Memory B cell (primary cell): ENCODE measurements at places on chromosomes 4 and X.

- DNase-seq = no peak
Measured at GRCh38 chr4:24557026-24558025, 27.0 kb downstream of the DHX15 start.

- no peak for DNase-seq
Measured at GRCh38 chr4:24262616-24263015, 321.7 kb downstream of the DHX15 start.

GRCh38 chr4:101693842-101694398 is 96.6 kb upstream of the BANK1 start:
- DNase-seq = no peak

- no peak for DNase-seq
Measured at GRCh38 chrX:3345281-3346191, 916 bp downstream of the MXRA5 start.

DNA sequence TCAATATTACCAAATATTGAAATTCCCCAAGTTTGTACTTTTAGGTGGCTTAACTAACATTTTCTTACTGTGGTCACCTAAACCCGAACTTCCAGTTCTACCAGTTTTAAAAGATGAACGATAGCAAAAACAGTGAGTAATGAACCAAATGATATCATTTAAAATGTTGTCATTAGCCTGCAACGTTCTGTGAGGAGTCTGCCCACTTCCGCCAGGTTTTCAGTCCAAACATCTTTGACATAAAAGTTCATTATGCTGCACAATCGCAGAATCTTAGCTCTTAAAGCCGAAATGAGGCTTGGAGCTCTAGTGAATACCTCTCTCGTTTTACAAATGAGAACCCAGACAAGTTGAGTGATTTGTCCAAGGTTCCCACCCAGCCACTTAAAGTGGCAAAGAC is 762 bp downstream of the PIGA start:
- DNase-seq = no peak

GRCh38 chr4:94960708-94961107 is 203.0 kb downstream of the BMPR1B start:
- no peak for DNase-seq

DNA sequence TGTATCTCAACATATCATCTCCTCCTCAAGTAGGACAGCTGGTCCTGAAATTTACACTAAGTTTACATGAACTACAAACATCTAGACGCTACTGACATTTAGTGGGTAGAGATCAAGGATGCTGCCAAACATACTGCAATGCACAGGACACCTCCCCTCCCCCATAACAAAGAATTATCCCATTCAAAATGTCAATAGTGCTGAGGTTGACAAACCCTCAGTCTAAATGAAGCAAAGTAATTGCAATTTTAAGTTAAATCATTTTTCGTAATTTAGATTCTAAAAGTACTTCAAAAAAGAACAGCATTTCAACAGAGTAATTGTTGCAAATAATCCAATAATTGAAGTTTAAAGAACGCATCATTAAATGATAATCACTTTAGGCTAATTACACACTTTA is 1.2 kb downstream of the PRMT9 start:
- no peak for DNase-seq

DNA sequence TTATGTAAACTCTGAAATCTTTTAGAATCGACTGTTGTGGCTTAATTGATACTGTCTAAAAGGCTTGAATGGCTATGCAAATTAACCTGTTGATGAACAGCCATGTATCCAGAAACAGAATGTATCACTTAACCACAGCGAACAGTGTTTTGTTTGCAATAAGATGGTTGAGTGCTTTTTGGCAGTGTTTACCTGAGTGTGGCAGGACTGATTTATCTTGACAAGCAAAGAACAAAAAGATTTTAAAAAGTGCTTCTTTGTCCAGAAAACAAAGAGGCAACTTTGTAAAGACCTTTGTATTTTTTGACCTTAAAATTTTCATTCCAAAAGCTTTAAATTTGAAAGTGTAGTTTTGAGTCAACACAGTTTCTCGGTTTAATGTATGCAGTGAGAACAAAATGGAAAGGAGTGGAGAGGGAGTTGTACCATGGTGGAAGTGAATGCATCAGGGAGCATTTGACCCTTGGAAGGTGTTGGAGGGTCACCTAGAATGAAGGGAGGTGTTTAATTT is 18.0 kb downstream of the ARHGAP10 start:
- no peak for DNase-seq

DNA sequence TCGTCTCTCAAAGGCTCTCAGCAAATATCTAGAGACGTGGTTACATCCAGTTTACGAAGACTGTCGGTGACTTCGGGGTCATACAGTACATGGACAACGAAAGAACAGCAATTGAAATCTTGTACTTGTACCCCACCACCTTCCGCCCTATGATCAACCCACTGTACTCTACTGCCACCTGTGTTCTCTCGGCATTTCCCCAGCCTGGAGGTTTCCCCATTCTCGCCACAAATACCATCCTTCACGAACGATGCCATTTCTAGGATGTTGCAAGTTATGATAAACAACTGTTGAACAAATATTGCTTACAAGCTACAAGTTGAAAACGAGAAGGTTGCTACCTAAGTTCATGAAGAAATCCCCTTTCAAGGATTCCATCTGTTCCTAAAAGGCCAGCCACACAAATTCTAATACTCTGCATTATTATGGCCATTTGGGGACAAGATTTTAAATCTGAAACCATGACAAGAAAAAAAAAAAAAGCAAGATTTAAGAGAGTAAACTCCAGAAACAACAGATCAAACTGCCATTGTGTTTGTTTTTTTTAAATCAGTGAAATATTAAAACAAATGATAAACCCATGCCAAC is 1.6 kb downstream of the APBB2 start:
- no peak for DNase-seq

- DNase-seq = no peak
Measured at GRCh38 chr4:80322716-80323115, 12.8 kb upstream of the CFAP299 start.

DNA sequence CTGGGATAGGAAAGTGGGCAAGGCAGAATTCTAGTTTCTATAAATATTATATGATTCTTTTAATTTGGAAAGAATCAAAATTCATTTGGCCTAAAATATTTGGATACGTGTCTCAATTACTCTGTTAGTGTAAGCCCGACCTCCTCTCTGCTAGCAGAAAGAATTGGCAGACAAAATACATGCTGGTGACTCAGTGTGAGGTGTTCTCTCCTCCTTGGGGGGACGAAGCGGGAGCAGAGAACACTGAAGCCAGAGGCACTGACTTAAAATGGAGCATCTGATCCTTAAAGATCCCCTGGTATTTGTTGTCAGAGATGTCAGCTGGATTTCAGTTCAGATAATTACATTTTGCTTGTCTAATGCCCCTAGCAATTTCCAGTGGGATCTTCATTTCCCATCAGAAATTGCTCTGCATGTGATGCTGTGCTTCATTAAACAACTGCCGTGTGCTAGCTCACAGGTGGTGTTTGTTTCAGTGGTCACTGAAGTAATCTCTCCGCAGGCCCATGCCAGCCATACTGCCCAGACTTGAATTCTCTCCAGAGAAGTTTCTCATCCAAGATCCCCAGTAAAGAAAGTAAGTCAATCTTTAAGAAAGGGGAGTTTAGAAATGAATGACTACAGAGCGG is 188.7 kb upstream of the TLL1 start:
- DNase-seq = no peak

GRCh38 chrX:116272861-116273260 is 102.3 kb downstream of the AGTR2 start:
- DNase-seq = no peak

- DNase-seq = no peak
Measured at GRCh38 chr4:39587881-39588280, 50.8 kb downstream of the SMIM14 start.

- no peak for DNase-seq
Measured at GRCh38 chr4:15920723-15921591, 17.6 kb downstream of the FGFBP1 start.

- peak; percentile 7 for DNase-seq
Measured at GRCh38 chr4:3344596-3344995, 51.8 kb downstream of the RGS12 start.

- DNase-seq = no peak
Measured at GRCh38 chrX:3950373-3950772, 236.9 kb upstream of the PRKX start.

DNA sequence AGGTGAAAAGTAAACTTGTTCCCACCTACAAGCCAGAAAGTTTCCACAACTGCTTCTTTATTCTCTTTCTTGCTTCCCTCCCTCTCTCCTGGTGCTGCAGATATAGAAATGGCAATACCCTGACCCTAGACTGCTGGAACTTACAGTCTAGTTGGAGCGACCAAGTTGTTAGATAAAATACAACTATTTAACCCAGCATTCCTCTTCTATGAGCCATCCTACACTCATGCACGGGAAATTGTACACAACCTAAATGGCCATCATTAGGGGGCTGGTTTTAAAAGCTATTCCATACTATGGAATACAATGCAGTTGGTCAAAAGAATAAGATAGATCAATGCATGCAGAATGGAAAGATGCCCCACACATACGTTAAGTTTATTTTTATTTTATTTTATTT is 41.1 kb downstream of the PJA1 start:
- DNase-seq = no peak

- peak; percentile 61 for DNase-seq
Measured at GRCh38 chr4:81470456-81471297, 1.0 kb downstream of the RASGEF1B start.

DNA sequence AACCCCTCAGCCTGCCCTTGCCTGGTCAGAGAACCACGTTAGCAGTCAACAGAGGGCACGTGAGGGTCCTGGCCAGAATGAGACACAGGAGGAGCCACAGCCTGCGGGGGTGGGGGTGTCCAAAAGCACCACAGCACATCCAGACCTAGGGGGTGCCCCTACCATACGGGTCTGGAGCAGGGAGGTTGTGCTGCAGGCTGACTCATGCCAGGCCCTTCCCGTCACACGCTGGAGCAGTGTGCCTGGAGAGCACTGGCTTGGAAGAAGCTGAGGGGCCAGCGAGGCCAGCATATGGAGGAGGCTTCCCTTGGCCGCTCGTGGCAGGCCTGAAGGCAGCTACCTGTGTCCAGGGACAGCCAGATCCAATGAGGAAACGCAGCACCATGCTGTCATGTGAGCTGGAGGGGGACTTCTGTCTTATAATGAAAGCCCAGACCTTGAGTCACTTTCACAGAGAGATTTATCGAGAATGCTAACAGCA is 1.5 kb upstream of the IRAK1 start:
- DNase-seq = no peak

DNA sequence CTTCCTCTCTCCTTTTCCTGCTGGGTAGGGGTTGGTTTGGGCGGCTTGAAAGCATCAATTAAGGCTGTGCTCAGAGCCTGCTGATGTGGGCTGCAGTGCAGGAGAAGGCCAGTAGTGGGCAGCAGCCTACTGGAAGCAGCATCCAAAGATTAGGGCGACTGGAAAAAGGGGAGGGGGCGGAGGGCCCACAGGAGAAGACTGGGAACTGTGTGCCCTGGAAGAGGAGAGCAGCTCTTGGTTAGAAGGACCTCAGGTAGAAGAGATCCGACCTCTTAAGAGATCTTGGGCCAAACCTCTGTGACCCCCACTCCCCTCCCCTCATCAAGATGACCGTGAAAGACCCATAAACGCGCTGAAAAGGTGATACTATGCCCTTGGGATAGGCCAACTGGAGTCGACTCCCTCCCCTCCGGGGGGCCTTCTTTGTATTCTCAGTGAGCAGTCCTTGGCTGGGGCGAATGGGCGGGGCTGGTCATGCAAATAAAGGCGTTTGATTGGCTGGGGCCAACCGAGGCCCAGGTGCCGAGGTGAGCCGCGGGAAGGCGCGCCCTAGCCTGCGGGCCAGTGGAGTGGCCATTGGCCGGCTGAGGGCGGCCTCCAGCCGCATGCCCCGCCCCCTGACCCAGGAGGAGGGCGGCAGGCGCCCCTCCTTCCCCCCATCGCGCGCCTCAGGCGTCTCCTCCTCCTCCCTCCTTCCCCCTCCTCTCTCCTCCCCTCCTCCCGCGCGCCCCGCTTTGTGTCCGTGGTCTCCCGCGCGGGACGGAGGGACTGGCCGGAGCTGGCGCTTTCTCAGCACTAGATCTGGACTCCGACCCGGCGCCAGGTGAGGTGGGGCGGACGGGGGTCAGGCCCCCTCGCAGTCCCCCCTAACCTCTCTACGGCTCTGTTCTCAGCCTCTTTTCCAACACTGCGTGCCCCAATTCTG is 10.1 kb downstream of the DLG3 start:
- DNase-seq = no peak

GRCh38 chrX:100743009-100743607 is 11.2 kb upstream of the SYTL4 start:
- DNase-seq = no peak

DNA sequence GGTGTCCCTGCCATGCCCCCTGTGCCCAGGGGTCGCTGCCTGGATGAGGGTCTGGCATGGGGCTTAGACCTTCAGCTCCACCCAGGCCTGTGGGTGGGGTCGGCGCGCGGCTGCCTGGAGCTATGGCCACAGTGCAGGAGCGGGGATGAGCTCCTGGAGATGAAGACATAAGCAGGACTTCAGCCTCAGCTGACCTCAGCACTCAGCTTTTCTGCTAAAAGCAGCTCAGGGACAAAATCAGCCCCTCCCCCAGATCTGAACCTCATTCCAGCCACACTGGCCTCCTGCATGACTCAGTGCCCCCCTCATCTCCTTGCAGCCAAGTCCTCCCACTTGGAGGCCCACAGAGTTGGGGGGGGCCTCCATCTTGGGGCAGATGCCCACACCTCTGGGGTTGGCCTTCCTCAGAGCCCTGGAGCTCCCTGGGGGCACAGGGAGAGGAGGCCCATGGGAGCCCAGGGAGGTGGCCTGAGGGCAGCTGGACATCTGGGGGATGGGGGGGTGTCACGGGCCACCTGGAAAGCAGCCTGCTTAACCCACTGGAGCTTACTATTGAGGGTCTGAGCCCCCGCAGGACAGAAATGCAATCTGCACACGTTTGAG is 19.4 kb upstream of the CPLX1 start:
- DNase-seq = no peak

- DNase-seq = no peak
Measured at GRCh38 chr4:164615964-164616363, 138.0 kb upstream of the SMIM31 start.

GRCh38 chr4:94506822-94507221 is 55.1 kb downstream of the PDLIM5 start:
- DNase-seq = no peak

DNA sequence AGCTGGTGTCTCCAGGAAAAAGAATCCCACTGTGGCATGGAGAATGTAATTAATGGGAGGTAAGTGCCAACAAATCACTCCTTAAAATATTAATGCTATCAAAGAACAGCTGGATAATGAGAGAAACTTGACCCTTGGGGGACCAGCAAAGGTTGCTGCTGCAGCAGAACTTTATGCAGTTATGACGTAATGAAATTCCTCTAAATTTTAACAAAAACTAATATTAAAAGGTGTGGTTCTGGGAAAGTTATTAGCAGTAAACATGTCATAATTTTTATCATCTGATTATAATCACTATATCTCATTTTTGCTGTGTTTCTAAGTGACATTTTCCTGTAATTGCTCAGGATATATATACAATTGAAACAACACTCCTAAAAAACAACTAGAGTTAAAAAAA is 1.7 kb upstream of the SHISA3 start:
- no peak for DNase-seq

GRCh38 chr4:36214735-36215485 is 29.4 kb downstream of the ARAP2 start:
- no peak for DNase-seq

DNA sequence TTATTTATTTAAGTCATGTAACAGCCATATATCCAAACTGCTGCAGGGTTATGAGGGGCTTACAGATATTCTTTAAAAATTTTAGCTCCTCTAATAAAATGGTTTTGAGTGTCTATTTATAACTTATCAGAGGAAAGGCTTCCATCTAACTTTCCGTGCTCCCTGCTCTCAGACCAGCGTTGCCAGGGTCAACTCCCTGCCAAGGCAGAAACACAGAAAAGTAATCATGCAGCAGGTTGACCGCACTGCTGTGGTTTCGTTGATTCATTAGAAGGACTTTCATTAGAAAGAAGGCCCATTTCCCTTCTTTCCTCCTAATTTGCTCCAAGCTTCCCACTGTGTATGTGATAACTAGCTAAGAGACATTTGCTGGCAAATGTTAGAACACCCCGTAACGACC is 33.9 kb downstream of the BCLAF3 start:
- DNase-seq = no peak
